ENCODE measurements at places on chromosomes 11 and 22.
A peak's percentile ranks its signal among the peaks of the same experiment; 100 is the strongest.

DNA sequence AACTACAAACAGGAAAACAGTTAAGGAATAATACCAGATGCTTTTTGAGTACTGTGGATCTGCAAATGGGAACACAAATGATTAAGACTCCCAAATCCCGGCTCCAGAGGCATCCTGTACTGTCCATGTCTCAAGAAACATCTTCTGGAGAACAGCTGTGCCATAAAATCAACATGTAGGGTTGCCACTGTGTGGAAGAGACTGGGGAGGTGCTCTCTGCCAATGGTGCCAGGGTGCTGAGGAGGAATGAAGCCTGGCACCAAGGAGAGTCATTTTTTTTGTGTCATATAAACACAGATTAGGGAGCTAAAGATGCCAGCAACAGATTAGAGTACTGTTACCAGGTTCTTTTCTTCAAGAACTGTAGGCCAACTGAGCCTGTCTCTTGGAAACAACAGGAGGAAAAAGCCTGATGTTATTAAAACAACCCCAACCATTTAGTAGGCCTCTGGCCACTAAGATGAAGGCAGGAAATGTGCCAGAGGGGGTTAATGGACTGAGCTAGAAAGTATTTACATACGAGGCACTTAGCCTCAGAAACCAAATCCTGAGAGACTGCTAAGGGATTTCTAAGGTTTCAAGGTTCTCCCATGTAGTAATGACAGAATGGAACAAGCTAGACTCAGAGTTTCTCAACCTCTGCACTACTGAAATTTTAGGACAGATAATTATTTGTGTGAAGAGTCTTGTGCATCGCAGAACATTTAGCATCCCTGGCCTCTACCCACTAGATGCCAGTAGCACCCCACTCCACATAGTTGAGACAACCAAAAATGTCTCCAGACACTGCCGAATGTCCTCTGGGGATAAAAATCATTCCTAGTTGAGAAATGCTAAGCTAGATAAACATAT is 54.6 kb upstream of the CHRM4 start:
- no peak overlapping the region for H3K4me3 ChIP-seq
- peaks cover 33% of the 10 kb centered on the region for H3K4me1 ChIP-seq
- peak overlapping the region; percentile 51 for H3K27ac ChIP-seq
- ATAC-seq: no peak
- peaks cover 52% of the 10 kb centered on the region for H3K36me3 ChIP-seq

DNA sequence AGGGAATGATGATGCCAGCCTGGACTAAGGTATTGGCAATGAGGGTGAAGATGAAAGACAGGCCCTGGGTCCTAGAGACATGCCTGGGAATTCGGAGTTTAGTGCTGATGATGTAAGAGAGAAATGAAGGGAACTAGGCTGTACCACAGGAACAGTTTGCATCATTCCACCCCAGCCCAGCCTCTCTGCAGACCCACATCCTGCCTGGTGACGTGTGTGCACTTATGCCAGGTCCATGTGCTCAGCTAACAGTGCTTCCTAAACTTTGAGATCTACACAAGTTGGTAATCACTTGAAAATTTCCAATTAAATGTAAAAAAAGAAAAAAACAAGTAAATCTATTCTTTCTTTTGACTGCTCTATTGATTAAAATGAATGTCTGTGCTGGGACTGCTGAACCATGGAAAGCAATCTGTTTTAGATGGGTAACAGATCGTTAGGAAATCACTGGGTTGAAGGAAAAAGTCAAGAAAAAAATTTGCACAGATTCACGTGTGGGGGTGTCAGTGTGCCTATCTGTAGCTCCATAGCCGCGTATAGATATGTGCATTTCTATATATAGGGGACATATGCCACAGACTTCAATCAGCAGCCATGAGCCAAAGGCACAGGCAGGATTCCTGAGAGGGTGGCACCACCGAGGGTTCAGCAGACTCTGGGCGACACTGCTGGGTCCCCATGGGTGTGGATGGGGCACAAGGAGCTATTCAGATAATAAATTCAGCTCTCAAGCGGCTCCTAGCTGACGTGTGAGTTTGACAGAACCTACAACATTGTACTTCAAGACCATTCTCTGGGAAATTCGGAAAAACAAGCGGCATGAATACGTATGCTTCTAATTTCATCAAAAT is 131.1 kb upstream of the OPCML start:
- no peaks in the 10 kb centered on the region for H3K36me3 ChIP-seq
- no peaks in the 10 kb centered on the region for H3K27me3 ChIP-seq
- no peak for ATAC-seq
- H3K4me3 ChIP-seq: no peak overlapping the region
- H3K27ac ChIP-seq: no peak overlapping the region

- H3K27ac ChIP-seq: no peak overlapping the region
- no peak for ATAC-seq
- H3K4me1 ChIP-seq: no peaks in the 10 kb centered on the region
These were observed 12.6 kb downstream of the MED17 start for GRCh38 chr11:93796441-93797231.

DNA sequence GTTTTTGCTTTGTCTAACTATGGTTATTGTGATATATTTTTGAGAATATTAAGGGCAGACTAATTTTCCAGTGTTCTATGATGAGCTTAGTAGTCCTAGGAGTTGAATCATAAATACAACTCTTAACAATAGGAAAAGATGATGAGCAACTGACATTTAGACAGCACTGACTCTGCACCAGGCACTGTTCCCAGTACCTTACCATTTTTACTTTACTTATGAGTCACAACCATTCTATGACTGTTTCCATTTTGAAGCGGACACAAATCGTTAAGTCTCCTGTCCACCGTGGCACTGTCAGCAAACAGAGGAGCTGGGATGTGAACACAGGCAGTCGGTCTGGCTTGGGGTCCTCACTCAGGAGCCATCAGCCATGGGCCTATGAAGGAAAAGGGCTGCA is 3.4 kb upstream of the SCGB2A2 start:
- H3K36me3 ChIP-seq: no peaks in the 10 kb centered on the region
- peaks cover 25% of the 10 kb centered on the region for H3K27me3 ChIP-seq
- H3K27ac ChIP-seq: no peak overlapping the region
- H3K4me3 ChIP-seq: no peak overlapping the region
- ATAC-seq: no peak
- no peaks in the 10 kb centered on the region for H3K4me1 ChIP-seq

DNA sequence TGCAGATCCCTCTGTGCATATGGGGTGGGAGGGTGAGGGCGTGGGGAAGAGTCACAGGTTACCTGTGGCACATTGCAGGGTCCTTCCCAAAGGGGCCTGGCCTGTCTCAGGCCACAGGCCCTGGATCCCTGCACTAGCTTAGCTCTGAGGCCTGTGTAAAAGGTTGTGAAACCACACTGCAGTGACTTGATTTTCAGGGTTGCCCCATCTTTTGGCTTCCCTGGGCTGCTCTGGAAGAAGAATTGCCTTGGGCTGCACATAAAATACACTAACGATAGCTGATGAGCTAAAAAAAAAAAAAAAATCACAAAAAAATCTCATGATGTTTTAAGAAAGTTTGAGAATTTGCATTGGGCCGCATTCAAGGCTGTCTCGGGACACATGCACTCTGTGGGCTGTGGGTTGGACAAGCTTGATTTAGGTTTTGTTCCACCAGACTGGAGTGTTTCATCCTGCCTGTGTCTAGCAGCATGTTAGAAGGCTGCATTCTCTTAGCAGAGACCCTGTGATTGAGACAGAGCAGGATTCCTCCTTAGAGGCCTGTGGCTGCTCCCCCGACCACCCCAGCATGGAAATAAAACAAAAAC is 35.9 kb upstream of the TREH start:
- peaks cover 6% of the 10 kb centered on the region for H3K27me3 ChIP-seq
- no peaks in the 10 kb centered on the region for H3K36me3 ChIP-seq
- H3K27ac ChIP-seq: peak overlapping the region; percentile 32
- ATAC-seq: peak; percentile 81
- peaks cover 8% of the 10 kb centered on the region for H3K4me1 ChIP-seq
- no peak overlapping the region for H3K4me3 ChIP-seq

DNA sequence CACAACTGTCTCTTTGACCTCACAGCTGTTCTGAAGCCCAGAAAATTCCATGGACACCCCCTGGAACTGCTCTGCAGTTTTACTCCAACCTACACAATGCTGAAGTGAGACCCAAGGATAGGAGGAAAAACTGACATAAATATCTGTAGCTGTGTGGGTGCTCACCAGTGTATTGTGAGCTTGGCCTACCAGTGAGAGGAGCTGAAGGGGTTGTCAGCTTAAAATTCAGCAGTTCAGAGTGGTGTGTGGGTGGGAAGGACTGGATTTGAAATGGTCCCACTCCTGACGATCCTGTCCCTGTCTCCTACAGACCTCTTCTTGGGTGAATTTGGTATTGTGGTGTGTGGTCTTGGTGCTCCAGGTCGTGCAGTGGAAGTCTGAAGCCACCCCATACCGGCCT is 2.2 kb downstream of the TMEM223 start:
- ATAC-seq: no peak
- peaks cover 37% of the 10 kb centered on the region for H3K36me3 ChIP-seq
- H3K27me3 ChIP-seq: no peaks in the 10 kb centered on the region
- H3K4me3 ChIP-seq: peak overlapping the region; percentile 97
- H3K4me1 ChIP-seq: peaks cover 44% of the 10 kb centered on the region
- H3K27ac ChIP-seq: peak overlapping the region; percentile 96

GRCh38 chr11:36074941-36075431 is 131.1 kb downstream of the LDLRAD3 start:
- H3K27me3 ChIP-seq: peaks cover 39% of the 10 kb centered on the region
- no peak overlapping the region for H3K4me3 ChIP-seq
- H3K27ac ChIP-seq: no peak overlapping the region
- ATAC-seq: no peak
- no peaks in the 10 kb centered on the region for H3K4me1 ChIP-seq
- H3K36me3 ChIP-seq: no peaks in the 10 kb centered on the region

DNA sequence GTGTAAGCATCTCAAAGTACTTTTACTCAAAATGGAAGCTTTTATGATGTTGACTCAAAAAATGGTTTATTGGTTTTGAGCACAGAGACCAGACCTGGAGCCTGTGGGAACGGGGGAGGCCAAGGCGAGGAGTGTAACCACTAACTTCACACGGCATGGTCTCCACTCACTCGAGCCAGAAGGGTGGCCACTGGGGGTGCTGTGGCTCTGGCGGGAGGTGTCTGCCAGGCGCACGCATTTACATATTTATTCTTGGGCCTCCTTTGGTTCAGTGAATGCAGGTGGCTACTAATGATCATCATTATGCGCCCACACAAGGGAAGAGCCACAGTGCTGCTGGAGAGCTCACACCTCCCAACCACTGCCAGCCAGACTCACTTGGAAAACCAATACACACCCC is 64.6 kb downstream of the FLRT1 start:
- H3K36me3 ChIP-seq: no peaks in the 10 kb centered on the region
- peaks cover 11% of the 10 kb centered on the region for H3K27me3 ChIP-seq
- H3K4me1 ChIP-seq: no peaks in the 10 kb centered on the region
- H3K27ac ChIP-seq: no peak overlapping the region
- no peak overlapping the region for H3K4me3 ChIP-seq
- peak; percentile 52 for ATAC-seq

DNA sequence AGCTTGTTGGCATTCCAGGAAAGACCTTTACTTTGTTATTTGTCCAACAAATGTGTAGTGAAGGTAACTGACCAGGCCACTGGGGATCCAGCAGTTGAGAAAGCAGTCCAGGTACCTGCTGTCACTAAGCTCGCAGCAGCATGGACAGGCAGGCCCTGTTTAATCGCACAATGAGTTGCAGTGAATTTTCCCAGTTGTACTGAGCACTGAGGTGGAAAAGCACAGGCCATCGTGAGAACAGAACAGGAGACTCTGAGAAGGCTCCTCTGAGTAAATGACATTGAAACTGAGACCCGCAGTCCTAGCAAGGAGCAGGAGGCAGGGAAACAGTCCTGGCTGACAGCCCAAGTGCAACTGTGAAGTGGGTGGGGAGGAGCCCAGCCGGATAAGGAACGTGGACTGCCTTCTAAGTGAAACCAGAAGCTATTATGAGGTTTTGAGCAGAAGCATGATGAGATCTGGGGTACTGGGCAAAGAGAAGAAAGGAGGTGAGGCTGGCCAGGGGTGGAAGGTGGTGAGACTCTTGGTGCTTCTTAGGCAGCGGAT is 39.8 kb upstream of the CDON start:
- H3K27me3 ChIP-seq: peaks cover 49% of the 10 kb centered on the region
- no peaks in the 10 kb centered on the region for H3K36me3 ChIP-seq
- no peaks in the 10 kb centered on the region for H3K4me1 ChIP-seq
- no peak overlapping the region for H3K27ac ChIP-seq
- no peak overlapping the region for H3K4me3 ChIP-seq
- no peak for ATAC-seq

GRCh38 chr22:30890686-30891442 is 77.7 kb downstream of the MORC2 start:
- H3K27me3 ChIP-seq: no peaks in the 10 kb centered on the region
- no peak overlapping the region for H3K27ac ChIP-seq
- no peak for ATAC-seq
- no peaks in the 10 kb centered on the region for H3K4me1 ChIP-seq
- H3K4me3 ChIP-seq: no peak overlapping the region

- no peak overlapping the region for H3K27ac ChIP-seq
- H3K36me3 ChIP-seq: no peaks in the 10 kb centered on the region
- peaks cover 10% of the 10 kb centered on the region for H3K27me3 ChIP-seq
- H3K4me1 ChIP-seq: peaks cover 14% of the 10 kb centered on the region
- no peak overlapping the region for H3K4me3 ChIP-seq
These were observed 182.8 kb upstream of the TBCEL start for GRCh38 chr11:120841074-120841473.

GRCh38 chr11:127369356-127369755 is 368.8 kb upstream of the KIRREL3 start:
- no peak overlapping the region for H3K27ac ChIP-seq
- H3K27me3 ChIP-seq: no peaks in the 10 kb centered on the region
- no peaks in the 10 kb centered on the region for H3K36me3 ChIP-seq
- H3K4me1 ChIP-seq: no peaks in the 10 kb centered on the region

DNA sequence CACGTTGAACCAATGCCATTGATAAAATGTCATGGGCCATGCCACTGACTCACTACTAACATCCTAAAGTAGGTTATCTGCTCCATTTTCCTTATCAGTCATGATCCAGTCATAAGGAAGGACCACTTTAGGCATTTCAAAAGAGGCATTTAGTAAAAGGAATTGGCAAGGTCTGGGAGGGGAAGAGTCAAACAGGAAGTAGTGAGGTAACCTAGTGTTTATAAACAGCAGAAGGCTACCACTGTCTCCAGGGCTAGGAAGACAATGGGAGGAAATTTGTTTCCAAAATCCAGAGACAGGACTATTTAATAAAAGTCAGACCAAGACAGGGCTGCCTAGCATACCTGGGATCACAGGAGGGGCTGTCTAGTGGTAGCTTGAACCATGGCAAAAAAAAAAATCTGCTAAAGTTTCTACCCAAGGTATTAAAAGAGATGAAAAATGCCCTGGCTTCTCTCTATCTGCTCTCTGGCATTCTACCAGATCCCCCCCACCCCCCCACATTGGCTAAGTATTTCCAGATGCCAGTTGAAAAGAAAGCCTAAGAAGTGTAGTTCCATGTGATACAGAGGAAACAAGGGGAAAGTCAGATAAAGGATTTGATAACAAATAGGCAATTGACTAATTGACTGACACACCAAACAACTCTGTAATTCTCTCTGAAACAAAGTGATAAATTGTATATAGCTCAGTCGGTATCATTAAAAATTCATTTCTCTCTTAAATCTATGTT is 50.4 kb upstream of the C11orf87 start:
- H3K36me3 ChIP-seq: no peaks in the 10 kb centered on the region
- no peak overlapping the region for H3K27ac ChIP-seq
- H3K4me3 ChIP-seq: no peak overlapping the region
- H3K27me3 ChIP-seq: no peaks in the 10 kb centered on the region
- no peak for ATAC-seq
- no peaks in the 10 kb centered on the region for H3K4me1 ChIP-seq
